SHP77 treated with DMSO at 0.1 percent for 48 hours (cell line): ENCODE measurements at places on chromosomes 5 and 9.
A peak's percentile ranks its signal among the peaks of the same experiment; 100 is the strongest.

GRCh38 chr9:785997-786396 is 55.5 kb upstream of the DMRT1 start:
- DNase-seq: no peak

DNA sequence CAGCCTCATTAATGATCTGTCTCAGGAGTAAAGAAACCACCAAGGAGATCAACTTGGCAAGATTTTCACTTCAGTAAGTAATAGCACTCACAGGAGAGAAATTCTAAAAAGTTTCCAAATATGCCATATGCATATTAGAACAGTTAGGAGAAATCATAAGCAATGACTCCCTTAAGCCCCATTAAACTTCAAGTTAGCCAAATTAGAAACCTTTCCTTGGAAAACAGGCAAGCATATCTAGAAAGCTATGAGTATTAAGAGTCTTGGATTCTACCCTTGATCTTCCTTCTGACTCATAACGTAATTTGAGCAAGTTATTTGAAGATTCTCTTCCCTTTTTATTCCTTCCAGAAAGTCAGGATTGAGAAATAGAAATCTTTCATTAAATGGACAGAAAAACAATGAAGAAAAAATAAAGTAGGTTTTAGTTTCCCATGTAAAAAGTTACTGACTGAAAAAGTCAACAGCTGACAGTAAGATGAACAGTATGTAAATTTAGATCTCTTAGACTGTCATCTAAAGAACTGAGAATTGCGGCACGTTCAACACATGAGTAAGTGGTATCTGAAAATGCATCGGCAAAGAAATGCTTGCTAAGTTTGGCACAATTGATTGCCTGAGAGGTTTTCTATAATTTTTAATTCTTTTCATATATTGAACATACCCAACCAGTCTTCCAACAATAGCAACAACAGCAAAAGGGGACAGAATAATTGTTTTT is 565.7 kb upstream of the FTMT start:
- no peak for DNase-seq

GRCh38 chr5:155275222-155275621 is 261.7 kb downstream of the KIF4B start:
- DNase-seq: no peak

GRCh38 chr9:2087500-2088313 is 72.6 kb downstream of the SMARCA2 start:
- peak; percentile 1 for DNase-seq

GRCh38 chr5:6829150-6829784 is 116.0 kb downstream of the TENT4A start:
- no peak for DNase-seq

DNA sequence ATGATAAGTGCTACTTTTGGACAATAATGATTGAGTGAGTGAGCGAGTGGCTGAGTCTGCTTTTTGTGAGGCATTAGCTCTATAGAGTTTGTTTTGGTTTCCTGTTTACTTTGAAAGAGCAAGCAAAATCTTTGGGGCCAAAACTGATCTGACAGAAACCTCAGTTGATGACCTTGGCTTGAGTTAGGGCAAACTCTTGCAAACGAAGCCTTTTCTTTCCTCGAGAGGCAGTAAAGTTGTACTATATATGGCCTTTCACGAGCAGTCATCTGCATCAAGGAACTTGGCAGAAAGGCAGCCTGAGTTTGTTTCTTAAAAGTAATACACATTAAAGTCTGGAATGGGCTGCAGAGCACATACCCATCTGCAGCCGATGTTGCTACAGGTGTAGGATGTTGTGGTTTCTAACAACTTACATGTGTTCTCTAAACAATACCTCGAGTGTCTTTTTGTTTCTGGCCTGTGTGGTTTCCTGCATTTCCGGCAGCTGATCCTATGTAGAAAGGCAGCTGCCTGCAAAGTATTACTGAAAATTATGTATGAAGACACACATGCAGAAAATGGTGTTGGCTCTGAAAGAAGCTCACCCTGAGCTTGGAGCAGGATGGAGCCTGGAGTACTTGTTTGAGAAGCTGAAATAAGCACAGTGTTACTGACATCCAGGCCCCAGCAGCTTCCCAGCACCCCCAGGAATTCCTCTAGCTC is 60.8 kb downstream of the FOXD1 start:
- DNase-seq: peak; percentile 50
